ENCODE measurements at places on chromosomes 2 and 18.

- no peak for DNase-seq
Observed at GRCh38 chr2:95026471-95027368, 1.2 kb downstream of the MAL start.

GRCh38 chr2:14348247-14348646, 284.3 kb upstream of the LRATD1 start:
- no peak for DNase-seq

DNA sequence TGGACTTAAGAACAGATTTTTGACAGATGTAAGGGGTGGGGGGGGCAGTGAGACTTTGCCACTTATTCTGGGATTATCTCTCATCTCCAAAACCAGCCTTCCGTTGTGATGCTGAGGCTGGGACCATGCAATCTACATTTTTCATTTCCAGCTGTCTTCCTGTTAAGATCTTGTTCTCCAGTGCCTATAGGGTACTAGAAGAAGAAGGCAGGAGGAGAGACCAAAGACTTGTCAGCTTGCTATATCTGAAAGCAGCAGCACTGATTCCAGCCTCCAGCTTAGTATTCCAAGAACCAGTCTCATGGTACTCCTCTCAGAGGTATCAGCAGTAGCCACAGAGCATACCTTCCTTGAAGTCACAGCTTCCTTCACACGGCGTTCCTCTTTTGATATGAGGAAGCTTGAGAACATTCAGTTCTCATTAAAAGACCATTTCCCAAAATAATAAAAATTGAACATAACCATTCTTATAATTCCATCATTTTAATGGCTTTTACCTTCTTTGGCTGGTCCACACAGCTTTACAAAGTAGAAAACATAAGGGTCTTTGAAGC, 49.8 kb downstream of the USP34 start:
- DNase-seq: no peak

DNA sequence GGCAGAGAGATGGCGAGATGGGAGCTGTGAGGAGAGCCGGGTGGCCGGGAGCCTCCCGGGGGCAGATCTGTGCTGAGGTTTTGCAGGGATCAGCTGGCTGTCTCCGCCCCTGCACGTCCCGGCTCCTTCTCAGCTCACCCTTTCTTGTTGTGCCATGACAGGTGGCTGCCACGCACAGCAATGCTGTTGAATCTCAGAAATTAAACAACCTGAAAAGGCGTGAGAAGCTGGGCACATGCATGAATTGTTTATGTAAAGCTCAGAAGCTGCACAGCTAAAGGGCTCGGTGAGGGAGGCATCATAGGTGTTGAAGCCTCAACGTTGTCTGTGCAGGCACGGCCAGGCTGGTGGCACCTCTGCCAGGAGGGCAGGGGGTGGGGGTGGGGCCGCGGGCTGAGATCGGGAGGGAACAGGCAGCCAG, 858 bp upstream of the RTP5 start:
- peak; percentile 24 for DNase-seq

DNA sequence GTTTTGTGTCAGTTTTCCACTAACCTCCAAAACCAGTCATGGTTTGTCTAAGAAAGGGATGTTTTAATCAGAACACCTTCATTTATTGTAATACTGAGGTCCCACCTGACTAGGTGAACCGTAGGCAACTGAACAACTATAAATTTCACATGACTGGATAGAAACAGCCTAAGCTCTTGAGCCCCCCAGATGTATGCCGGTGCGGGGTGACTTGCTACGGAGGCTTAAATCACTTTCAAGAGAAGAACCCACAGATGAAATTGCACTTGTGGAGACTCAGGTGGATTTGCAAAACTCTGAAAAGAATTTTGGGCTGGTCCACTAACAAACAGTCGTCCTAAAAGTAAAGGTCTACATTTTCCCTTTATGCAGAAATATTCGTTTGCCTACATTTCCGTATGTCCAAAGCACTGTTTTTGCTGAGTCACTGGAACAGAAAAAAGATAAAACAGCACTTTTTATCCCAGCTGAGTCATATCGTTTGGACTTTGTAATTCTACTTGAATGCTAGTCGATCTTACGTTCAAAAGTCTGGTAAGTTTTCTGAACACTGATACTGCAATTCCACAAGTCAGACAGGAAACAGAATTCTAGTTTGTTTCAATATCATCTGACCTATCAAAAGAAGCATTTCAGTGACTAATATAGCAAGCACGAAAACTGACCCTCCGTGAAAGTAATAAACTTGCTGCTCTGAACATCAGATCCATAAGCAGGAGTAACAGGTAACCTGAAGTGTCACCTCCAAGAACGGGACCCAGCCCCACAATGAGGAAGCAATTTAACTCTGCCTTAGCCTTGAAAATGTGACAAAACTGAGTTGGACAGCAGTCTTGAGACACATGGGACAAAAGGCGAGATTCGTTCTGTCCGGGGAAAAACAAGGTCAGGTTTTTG, 18.1 kb downstream of the ZNF516 start:
- DNase-seq: no peak

DNA sequence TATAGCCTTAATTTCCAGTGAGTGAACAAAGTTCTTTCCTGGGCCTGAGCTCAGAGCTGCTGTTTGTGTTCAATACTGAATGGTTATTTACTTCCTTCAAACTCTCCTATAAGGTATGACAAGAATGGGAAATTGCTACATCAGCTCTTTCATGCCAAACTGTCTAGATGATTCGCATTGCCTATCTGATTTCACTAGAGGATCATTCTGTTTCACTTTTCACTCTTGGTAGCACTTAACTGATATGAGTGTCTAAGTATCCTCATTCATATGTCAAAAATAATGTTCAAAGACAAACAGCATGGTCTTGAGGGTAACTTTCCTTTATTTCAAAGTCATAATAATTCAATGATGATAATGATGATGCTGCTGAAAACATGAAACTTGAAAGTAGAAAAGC, 32.9 kb upstream of the SCG2 start:
- no peak for DNase-seq

- DNase-seq: no peak
Observed at GRCh38 chr18:10518595-10519255, 7.1 kb upstream of the NAPG start.

- DNase-seq: peak; percentile 42
Observed at GRCh38 chr2:129070663-129071062, 752.0 kb upstream of the HS6ST1 start.

GRCh38 chr2:128260239-128261138, 58.2 kb downstream of the HS6ST1 start:
- no peak for DNase-seq

GRCh38 chr2:131022731-131023130, 70.5 kb downstream of the FAM168B start:
- DNase-seq: no peak

GRCh38 chr18:21669736-21670285, 34.8 kb downstream of the ABHD3 start:
- peak; percentile 3 for DNase-seq

GRCh38 chr18:41955688-41956087, 654 bp downstream of the PIK3C3 start:
- DNase-seq: no peak

DNA sequence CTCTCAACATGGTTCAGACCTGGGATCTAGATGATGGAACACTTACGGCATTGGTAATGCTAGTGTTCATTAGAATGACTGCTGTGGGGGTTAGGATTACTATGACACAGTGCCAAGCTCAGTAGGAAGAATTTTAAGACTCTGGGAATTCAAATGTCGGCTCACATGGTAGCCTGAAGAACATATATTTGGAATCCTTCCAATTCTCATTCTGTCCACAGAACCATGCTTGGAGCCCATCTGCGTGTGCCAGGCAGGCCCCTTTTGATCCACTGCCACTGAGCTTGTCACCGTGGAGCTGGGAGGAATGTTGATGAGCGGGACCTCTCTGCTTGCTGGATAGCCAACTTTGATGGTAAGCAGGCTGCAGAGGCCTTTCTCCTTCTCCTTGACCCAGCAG, 322.0 kb upstream of the SOX11 start:
- DNase-seq: no peak

- DNase-seq: no peak
Observed at GRCh38 chr2:109290887-109291643, 162.1 kb downstream of the SH3RF3 start.

GRCh38 chr2:199470672-199471442, 13.1 kb upstream of the SATB2 start:
- no peak for DNase-seq

DNA sequence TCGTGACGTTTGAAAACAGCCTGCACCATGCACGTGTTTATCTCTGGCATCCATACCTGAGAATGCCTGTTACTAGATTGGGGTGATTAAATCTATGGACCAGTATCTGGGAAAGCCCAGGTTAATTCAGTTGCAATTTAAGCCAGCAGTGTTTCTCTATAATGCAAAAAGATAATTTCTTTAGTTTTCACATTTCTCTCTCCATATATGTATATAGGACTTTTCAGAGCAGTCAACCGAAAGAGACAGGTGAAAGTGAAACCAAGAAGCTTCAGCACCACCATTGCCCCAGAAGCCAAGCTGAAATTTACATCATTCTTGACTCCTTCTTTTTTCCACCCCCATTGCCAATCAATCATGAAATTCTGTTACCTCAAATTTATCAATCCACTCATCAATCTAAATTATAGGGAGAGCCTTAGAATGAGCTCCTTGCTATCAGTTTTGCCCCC, 2.7 kb upstream of the LRP2 start:
- no peak for DNase-seq

DNA sequence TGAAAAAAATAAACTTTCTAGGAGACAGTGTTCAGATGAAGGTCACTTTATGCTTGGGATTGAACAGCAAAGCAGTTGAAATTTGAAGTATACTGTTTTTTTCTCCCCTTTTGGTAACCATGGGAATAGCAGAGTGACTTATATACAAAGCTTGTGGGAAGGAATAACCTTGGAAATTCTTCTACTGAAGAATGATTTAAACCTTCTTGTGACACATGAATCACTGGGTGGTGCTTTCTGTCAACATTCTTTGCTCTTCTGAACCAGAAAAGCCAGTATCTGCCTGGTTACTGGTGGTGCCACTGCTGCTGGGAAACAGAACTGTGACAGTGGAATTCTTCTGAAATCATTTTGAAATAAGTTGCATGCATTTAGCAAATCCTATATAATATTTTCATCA, 39.4 kb upstream of the RND3 start:
- no peak for DNase-seq

GRCh38 chr18:12291690-12292089, 16.4 kb upstream of the TUBB6 start:
- DNase-seq: no peak

DNA sequence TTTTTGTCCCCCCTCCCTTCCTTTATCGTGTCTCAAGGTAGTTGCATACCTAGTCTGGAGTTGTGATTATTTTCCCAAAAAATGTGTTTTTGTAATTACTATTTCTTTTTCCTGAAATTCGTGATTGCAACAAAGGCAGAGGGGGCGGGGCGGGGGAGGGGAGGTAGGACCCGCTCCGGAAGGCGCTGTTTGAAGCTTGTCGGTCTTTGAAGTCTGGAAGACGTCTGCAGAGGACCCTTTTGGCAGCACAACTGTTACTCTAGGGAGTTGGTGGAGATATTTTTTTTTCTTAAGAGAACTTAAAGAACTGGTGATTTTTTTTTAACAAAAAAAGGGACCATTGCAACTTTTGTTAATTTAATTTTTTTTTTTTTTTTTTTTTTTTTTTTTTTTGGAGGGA, 2.1 kb downstream of the SOX11 start:
- DNase-seq: no peak

GRCh38 chr18:69259282-69259681, 141.4 kb upstream of the DOK6 start:
- DNase-seq: no peak

GRCh38 chr2:148994341-148994740, 44.2 kb upstream of the LYPD6B start:
- peak; percentile 87 for DNase-seq
